Stimulated activated CD4-positive, alpha-beta T cell treated with anti-CD3 and anti-CD28 coated beads, Interleukin-1b, Interleukin-23, amount 100 ng/mL, for 24 hours (primary cell): ENCODE measurements at places on chromosomes 5 and 9.

DNA sequence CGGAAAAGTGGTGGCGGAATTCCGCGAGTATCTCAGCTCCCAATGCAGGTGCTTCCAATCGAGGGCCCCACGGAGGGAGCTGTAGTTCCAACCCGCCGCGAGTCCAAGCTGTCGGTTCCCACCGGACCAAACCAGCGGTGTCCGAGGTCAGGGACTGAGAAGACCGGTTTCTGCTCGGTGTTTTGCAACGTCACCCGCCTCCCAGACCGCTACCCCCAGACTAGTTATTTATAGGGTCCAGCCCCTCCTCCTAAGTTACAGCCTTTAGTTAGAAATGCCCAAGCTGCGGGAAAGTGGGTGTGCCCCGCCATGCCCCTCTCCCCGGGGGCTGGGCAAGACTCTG is 677 bp upstream of the MYORG start:
- DNase-seq: no peak

- no peak for DNase-seq
Measured at GRCh38 chr5:108686676-108687075, 61.0 kb upstream of the FER start.

DNA sequence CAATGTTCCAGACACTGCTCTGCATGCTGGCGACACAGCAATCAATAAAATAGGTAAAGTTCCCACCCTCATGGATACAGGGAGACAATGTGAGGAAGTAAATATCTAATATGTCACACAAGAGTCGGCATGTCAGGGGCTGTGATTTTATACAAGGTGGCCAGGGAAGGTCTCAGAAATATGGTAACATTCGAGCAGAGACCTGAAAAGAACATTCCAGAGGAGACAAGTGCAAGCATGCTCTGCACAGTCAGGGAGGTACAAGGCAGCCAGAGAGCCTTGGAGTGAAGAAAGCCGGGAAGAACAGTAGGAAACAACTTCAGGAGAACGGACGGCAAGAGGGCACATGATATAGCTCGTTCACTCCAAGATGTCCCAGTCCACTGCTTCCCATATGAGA is 89.2 kb upstream of the ZNF462 start:
- no peak for DNase-seq

- DNase-seq: no peak
Measured at GRCh38 chr5:97355775-97356174, 172.7 kb upstream of the RIOK2 start.

GRCh38 chr9:114606597-114607207 is 4.4 kb upstream of the TMEM268 start:
- no peak for DNase-seq

DNA sequence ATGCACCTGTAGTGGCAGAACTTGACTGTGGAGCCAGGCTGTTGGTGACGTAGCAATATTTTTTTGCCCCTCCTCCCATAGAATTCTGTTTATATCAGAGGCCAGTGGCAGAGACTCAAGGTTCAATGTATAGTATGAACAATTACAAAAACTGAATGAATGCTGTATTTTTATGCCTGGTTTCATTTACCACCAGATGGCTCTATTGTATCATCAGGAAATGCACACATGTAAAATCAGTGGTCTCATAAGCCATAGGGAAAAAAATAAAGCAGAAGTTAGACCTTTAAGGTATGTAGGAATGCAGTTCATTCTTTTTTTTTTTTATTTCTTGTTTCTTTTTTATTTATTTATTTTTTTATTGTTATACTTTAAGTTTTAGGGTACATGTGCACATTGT is 43.6 kb downstream of the CCDC192 start:
- DNase-seq: no peak

DNA sequence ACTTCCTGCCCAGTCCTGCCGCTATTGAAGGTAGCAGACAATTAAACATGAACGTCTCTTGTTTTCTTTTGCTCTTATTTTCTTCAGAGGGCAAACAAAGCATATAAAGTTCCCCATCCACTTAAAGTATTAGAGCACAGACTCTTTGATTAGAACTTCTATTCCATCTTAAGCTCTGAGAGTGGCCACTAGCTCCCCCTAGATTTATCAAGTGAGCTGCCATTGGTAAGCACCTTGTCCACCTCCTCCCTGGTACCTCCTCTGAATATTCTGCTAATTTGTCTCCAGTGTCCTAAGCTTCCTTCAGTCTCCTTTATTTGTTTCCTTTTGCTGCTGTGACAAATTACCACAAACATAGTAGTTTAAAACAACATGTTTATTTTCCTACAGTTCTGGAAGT is 264.3 kb upstream of the KCNN2 start:
- no peak for DNase-seq

GRCh38 chr5:93303291-93303691 is 277.7 kb downstream of the NR2F1-AS1 start:
- no peak for DNase-seq

- DNase-seq: no peak
Measured at GRCh38 chr9:115391168-115391825, 273.3 kb upstream of the TNC start.

DNA sequence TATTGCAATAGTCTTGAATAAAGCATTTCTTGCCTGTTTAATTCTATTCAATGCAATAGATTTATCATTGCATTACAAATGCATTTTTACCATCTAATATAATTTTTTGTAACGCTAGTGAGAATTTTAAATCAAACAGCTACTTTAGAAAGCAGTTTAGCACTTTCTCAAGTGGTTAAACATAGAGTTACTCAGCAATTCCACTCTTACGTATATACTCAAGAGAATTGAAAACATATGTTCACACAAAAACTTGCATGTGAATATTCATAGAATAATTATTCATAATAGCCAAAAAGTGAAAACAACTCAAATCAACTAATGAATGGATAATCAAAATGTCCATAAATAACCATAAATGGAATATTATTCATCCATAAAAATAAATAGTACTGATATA is 244.7 kb downstream of the TMEM167A start:
- no peak for DNase-seq

DNA sequence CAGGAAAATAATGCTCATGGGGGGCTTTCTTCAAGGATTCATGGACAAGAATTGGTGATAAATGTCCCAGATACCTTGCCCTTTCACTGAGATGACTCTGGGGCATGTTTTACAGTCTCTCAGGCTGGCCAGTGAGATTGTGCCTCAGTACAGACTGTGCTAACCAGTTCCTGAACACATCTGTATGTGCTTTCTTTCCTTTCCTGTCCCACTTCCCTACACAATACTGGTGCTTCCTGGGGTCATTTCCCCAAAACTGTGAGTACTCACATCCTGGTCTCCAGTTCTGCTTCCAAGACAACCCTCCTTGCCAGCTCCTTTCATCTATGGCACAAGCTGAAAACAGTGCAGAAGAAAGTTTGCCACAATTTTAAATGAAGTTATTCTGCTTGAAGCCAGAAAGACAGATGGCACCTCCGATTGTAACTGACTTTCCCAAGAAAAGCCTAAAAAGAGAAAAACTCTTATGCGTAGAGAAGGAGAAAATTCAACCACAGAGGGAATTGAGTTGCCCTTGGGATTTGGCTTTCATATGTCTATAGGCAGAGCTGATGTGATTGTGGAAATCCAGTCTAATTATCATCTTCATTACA is 134.7 kb downstream of the DRD1 start:
- no peak for DNase-seq

DNA sequence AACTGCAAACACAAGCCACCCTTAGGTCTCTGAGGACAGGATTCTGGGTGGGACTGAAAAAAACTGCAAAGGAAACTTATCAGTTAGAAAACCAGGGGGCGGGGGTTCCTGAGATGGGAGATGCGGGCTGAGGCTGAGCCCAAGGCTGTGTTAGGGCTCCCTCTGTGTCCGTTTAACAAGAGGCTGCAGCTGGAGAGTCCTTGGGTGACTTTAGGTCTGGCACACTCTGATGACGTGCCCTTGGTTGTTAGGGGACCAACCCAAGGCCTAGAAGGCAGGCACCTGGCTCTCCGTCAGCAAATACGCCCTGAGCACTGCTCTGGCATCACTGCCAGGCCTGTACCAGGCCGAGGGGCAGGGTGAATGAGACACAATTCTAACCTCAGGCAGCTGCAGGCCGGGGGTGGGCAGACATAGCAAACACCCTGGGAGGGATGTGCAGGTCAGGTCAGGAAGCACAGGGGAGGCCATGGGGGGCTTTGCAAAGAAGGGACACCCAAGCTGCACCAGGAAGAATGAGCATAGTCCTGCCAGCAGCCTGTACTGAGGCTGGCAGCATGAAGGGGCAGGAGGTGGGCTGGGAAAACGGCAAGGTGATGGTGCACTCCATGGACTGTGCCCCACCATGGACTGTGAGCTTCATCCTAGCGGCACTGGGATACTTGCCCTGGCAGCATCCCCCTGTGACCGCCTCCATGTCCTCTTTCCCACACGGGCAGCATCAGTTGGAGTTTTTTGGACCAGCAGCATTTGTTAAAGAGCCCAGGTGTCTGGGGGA is 137.9 kb downstream of the GABBR2 start:
- DNase-seq: no peak

- DNase-seq: no peak
Measured at GRCh38 chr9:7879551-7880245, 80.1 kb upstream of the DMAC1 start.

- DNase-seq: no peak
Measured at GRCh38 chr9:9170439-9171134, 1371.0 kb upstream of the DMAC1 start.

DNA sequence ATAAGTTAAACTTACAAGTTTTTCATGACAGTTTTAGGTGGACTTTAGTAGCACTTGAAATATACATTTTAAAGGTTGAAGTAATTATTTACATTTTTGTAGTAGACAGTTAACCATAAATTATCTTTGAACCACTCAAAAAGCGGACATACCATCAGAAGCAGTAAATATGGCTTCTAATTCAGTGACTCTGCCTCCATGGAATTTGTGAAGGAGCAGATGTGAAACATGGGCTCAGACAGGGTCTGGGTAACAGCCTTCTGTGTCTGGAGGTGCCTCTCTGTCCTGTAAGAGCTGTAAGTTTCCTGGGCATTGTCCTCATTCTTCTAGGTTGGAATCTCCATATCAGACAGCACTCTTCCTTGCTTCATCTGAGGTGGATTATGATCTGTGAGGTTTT is 12.4 kb downstream of the RLN2 start:
- no peak for DNase-seq

DNA sequence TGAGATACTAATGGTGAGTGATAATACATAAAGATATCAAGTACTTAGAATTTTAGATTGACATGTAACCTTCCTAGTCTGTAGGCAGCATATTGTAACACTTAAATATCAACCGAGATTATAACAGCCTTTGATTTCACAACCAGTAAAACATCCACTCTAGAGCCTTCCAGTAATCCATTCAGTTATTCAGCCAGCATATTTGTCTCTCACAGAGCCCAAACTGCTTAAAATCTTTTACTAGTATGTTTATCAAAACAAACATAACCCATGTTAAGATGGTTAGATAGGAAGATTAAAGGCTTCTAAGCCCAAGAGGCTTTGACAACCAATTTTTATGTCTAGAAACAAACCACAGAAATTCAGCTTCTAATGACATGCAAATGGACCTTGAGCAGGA is 177.9 kb upstream of the FST start:
- DNase-seq: no peak

DNA sequence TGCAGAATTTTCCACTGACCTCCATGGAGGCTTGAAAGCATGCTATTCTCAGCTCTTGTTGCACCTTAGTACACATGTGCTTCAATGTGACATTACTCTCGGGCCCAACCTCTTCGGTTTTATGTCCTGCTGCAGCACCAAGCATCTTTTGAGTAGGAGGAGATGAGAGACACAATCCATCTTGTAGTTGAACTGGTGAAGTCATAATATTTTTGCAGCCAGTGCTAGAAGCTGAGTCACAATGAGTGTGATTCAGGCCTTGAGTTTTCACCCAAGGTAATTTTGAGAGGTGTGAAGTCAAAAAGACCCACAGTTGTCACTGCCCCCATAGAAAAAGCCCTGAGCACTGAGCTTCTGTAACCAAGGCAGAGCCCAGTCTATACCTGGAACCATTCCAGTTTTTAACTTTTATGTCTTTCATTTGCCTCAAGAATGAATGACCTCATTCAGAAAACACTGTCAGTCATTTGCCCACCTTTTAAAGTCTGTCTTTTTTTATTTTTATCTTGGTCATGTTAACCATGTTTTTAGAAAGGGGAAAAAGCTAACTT is 117.7 kb downstream of the ZNF462 start:
- no peak for DNase-seq

- no peak for DNase-seq
Measured at GRCh38 chr5:14316471-14316870, 173.3 kb downstream of the TRIO start.

GRCh38 chr5:159097784-159098602 is 1.7 kb downstream of the EBF1 start:
- DNase-seq: no peak

- DNase-seq: no peak
Measured at GRCh38 chr9:90058182-90058763, 453.5 kb downstream of the GADD45G start.

- no peak for DNase-seq
Measured at GRCh38 chr5:78908173-78909061, 76.7 kb downstream of the ARSB start.

- DNase-seq: no peak
Measured at GRCh38 chr5:64700765-64701164, 10.5 kb downstream of the SHISAL2B start.

- DNase-seq: no peak
Measured at GRCh38 chr5:57262541-57262940, 88.7 kb downstream of the GPBP1 start.

DNA sequence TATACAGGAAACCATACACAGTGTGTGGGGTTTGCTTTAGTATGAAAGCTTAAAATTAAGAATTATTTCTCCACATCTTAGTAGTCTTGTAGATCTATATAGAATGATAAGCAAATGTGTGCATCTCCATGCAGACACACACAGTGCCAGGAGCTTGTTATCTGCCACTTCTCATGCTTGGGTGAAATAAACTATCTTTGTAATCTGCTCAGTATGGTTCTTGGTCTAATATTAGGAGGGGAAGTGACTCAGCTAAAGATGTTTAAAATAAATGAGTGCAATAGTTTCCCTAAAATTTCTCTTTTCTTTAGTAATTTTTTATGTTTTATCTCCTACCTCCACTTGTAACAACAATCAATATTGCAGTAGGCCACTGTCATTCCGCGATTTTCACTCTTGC is 689.6 kb downstream of the TAF11L14 start:
- DNase-seq: no peak

DNA sequence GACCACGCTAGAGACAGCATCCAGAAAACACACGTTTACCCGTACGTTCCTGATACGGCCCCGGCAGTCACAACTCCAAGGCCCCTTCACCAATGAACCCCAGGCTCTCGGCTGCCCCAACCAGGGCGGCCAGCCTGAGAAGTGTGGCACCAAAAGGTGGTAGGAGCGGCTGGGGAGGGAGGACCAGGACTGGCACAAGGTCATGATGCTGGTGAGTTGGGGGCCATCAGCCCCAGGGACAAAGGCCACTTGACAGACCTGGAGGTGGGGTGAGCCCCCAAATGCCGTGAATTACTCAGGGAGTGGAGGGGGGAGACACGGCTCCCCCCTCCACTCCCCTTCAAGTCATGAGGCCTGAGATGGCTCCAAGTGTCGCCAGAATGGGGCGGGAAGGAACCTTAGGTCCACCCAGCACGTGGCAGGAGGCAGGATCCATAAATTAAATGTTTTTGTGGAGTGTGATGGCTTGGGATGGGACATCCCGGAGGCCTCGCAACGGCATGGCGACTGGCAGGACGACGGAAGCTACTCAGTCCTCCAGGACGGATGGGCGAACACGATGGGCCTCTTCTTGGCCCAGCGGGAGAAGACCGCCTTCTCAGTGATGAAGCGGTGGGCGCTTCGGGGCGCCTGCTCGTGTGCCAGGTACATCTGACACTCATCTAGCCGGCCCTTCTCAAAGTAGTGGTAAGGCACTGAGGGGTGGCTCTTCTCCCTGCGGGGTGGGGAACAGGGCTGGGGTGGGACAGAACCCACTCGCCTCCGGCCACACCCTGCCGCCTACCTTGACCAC is 8.7 kb upstream of the ST6GALNAC6 start:
- DNase-seq: no peak
